Stimulated activated CD8-positive, alpha-beta memory T cell treated with anti-CD3 and anti-CD28 coated beads, Interleukin-4, amount 100 ng/mL, for 4 hours (primary cell): ENCODE measurements at places on chromosomes 7 and 10.

- DNase-seq, result no peak
Measured at GRCh38 chr10:77643795-77644468, 6.3 kb upstream of the KCNMA1 start.

GRCh38 chr10:69800109-69800508, 1.6 kb upstream of the COL13A1 start:
- DNase-seq, result no peak

- DNase-seq, result no peak
Measured at GRCh38 chr10:82821043-82821442, 946.0 kb downstream of the NRG3 start.

DNA sequence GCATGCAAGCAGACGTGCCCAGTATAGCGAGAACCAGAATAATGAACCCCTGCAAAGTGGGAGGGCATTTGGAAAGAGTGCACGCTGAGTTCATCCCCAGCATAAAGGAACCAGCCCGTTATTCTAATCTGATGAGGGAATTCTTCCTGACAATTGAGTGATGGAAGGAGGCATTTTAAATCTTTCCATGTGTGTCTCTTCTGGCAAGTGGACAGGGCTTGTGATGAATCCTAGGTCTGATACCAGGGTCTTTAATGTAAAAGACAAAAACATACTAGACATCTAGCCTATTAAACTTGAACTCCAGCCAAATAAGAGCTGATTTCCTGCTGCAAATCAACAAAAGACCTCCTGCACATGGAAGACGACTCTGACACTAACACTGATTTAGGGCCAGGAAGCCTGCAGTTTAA, 301.2 kb downstream of the DPP6 start:
- DNase-seq, result no peak

DNA sequence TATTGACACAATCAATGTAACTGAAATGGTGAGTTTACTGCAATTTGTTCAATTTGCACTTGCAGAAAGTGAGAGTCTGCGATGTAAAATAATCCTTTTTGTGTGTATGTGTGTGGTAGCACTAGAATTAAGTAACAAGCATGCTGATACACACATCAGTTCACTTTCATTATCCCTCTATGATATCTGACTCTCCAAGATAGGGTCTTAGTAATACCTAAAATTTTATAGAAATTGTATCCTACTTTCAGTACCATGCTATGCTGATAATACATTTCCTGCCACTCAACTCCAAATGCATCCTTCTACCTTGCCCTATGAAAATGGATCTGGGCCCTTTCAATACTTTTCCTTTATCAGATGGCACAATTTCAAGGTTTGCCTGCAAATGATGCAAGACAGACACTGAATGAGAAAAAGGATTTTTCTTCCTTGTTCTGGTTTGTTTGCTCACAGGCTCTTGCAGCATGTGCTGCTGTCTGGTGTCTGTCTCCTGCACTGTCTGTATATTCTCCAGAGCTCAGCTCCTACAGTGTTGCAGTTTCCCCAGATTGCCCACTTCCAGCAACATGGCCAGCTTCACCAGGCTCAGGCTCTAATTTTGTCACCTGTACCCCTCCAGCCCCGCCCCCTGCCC, 297.9 kb upstream of the HGF start:
- DNase-seq, result no peak

DNA sequence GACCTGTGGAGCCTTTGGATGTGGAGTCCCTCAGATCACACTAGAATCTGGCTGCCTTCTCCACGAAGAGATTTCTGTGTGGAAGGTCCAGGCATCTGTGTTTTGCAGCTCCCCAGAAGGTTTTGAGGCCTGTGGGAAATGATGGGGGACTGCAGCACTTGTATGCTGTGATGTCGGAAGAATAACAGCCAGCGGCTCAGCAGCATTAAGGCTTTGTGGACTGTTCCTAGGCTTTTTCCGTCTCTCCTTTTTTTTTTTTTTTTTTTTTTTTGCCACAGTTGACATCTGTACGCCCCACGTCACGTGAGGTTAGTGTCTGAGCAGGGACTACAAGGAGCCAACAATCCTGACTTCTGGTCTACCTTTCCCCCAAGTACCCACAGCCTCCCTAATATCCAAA, 181.3 kb downstream of the PFKFB3 start:
- no peak for DNase-seq

DNA sequence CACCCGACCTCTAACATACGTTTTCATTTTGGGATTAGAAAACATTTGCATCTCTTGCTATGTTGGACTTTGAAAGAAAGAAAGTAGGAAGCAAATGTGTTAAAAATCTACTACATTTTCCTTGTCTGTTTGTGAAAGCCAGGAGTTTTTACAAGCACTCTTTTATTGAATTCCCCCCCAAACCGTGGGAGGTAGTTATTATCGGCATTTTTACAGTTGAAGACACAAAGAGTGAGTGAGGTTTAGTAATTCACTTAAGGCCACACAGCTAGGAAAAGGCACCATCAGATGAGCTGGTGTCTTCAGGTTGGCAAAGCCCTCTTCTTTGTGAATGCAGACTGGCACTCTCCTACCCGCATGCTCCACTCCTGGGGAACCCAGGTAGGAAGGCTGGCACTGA, 23.5 kb upstream of the SFMBT2 start:
- DNase-seq, result no peak

- DNase-seq, result no peak
Measured at GRCh38 chr10:13890233-13891127, 303.7 kb downstream of the PRPF18 start.

- no peak for DNase-seq
Measured at GRCh38 chr10:8435186-8436055, 380.9 kb downstream of the GATA3 start.

GRCh38 chr10:86300931-86301830, 65.4 kb downstream of the GRID1 start:
- no peak for DNase-seq
